ENCODE measurements at places on chromosomes 13 and 19.

GRCh38 chr13:74090869-74091605 lies 43.2 kb downstream of the KLF12 start:
- DNase-seq, result no peak

- DNase-seq, result no peak
These were observed 103.1 kb upstream of the RNF113B start for GRCh38 chr13:98280176-98280510.

DNA sequence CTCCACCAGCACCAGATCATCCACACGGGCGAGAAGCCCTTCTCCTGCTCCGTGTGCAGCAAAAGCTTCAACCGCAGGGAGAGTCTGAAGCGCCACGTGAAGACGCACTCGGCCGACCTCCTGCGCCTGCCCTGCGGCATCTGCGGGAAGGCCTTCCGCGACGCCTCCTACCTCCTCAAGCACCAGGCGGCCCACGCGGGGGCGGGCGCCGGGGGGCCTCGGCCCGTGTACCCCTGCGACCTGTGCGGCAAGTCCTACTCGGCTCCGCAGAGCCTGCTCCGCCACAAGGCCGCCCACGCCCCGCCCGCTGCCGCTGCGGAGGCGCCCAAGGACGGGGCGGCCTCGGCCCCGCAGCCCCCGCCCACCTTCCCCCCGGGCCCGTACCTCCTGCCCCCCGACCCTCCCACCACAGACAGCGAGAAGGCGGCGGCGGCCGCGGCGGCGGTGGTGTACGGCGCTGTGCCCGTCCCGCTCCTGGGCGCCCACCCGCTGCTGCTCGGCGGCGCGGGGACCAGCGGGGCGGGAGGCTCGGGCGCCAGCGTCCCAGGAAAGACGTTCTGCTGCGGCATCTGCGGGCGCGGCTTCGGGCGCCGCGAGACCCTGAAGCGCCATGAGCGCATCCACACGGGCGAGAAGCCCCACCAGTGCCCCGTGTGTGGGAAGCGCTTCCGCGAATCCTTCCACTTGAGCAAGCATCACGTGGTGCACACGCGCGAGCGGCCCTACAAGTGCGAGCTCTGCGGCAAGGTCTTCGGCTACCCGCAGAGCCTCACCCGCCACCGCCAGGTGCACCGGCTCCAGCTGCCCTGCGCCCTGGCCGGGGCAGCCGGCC lies 9.4 kb downstream of the ZNF784 start:
- DNase-seq, result no peak

DNA sequence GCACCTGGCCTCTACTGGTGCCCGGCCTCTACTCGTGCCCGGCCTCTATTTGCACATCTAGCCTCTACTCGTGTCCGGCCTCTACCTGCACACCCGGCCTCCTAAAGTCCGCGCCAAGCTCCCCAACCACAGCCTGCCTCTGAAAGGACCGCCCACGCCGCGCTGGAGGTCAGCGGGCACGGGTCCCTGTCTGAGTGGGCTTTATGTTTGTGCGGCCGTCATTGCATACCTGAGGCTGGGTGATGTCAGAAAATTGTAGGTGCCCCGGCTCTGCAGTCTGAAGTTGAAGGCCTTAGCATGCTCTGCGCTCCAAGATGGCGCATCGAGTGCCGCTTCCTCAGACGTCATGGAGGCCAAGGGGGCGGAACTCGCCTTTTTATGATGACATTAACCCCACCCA lies 1.1 kb downstream of the ZNF135 start:
- no peak for DNase-seq

- no peak for DNase-seq
These were observed 112.4 kb downstream of the KATNAL1 start for GRCh38 chr13:30194906-30195305.

GRCh38 chr13:48210178-48210577 lies 22.8 kb upstream of the ITM2B start:
- DNase-seq, result peak; percentile 49

GRCh38 chr19:17302391-17303166 lies 646 bp downstream of the ABHD8 start:
- DNase-seq, result no peak

DNA sequence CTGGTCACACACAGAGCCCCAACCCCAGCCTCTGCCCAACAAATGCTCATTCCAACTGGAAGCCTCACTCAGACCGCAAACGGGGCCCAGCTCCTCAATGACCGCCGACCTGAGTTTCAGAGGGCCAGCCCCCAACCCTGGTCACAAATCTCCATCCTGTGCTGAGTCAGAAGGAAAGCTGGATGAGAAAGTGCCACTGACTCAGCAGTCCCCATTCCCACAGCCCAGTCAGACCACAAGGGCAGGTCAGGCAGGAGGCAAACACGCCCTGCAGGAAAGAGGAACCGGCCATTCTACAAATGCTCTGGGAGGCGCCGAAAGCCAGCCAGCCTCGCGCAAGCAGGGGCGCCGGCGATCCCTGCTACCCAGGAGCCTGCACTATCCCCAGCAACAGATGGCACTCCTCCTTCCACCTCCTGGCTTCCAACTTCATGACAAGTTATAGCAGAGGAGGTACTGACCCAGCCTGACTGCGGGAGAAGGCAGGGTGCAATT lies 14.1 kb upstream of the PRKD2 start:
- peak; percentile 50 for DNase-seq

DNA sequence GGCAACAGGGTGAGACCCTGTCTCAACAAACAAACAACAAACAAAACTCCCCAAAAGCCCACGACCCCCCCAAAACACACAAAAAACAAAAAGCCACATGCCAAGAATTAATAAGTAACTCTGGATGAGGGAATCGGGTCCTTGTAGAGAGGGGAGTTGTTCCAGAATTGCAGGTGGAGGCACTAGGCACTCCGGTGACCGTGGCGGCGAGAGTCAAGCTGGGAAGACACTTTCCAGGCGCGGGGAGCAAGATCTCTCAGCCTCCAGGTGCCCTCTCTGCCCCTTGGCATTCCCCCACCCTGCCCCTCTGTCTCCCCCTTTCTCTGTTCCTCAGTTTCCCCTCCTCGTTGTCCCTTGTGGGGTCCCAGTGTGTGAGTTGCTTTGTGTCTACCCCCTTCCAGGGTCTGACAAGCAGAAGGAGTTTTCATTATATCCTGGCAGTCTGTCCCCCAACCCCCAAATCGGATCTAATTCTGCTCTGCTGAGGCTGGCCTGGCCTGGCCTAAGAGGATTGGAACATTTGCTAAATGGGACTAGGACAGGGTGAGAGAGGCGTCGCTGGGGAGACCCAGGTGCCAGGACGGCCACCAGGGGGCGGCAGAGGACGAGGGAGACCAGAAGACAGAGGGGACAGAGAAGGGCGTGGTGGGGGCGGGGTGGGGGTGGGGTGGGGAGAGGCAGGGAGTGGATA lies 8.3 kb upstream of the CRX start:
- no peak for DNase-seq

DNA sequence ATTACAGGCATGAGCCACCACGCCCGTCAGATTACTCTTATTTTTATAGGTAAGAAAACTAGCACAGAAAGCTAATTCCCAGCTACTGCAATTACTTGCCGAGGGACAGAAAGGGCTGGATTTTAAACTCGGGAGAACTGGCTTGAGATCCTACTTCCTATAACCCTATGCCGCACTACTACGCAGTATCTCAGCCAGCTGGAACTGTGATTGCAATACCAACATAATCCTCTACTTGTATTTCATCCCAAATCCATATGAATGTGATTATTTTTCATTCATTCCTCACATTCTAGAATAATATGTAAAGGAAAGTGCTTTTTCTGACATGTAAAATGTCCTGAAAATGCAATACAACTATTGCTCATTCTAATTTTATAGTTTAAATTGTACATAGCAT lies 773.8 kb upstream of the GPC6 start:
- no peak for DNase-seq

DNA sequence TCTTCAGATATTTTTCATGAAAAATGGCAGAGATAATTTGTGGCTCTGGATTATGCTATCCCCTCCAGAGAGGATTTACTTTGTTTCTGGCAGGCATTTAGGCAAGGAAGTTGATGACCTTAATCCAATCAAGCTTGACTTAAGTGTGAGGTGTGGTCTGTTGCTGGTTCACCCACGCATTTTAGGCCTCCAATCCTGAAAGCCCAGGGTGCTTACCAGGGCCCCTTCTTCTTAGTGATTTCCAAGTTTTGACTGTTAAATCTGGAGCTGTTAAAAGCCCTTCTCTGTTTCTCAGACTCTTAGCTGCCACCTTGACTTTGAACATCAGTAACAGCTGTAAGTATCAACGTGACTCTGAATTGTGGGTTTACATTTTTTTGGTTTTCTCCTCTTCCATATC lies 161.8 kb downstream of the DNAJC15 start:
- DNase-seq, result no peak

DNA sequence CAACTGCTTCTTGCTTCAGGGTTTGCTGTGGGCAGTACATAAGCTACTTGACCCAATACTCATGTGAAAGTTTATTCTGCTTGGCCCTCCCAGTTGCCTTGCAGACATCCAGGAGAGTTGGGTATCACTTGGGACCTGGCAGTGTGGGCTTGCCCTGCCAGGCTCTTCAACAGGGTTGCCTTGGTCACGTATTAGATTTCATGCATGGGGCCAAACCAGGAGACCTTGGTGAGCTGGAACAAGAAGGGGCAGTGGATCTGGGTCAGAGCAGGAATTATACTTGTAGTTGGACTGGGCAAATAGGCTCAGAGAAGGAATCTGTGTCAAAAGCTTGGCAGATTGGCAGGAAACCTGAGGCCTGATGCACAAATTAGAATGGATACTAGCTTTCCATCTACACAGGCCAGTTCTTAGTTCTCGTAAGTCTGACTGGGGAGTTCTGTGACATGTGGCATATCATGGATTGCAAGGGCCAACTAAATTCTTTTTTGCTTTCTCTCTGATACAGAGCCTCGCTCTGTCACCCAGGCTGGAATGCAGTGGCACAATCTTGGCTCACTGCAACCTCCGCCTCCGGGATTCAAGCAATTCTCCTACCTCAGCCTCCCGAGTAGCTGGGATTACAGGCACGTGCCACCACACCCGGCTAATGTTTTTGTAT lies 192.6 kb upstream of the SERP2 start:
- no peak for DNase-seq

- DNase-seq, result no peak
These were observed 118.5 kb downstream of the IRS2 start for GRCh38 chr13:109667807-109668291.

GRCh38 chr13:97004886-97005285 lies 10.6 kb upstream of the OXGR1 start:
- DNase-seq, result no peak

- DNase-seq, result no peak
These were observed 24.7 kb downstream of the FRY start for GRCh38 chr13:32056316-32056715.

- DNase-seq, result no peak
These were observed 21.6 kb upstream of the WDR88 start for GRCh38 chr19:33110137-33110910.

DNA sequence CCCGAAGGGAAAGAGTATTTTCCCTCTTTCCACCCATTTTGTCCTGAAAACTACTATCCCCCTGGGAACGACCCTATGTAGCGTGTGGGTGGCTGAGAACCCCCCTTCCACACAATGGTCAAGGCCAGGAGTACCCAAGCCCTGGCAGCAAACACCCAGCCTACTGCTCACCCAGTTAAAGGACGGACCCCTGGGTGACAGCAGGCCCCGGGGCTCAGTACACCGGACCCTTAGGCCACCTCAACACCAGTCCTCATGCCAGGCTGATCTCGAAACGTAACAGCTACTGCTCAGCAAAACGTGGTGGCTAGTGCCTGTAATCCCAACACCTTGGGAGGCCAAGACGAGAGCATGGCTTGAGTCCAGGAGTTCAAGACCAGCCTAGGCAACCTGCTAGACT lies 1.4 kb downstream of the ANKRD27 start:
- no peak for DNase-seq

DNA sequence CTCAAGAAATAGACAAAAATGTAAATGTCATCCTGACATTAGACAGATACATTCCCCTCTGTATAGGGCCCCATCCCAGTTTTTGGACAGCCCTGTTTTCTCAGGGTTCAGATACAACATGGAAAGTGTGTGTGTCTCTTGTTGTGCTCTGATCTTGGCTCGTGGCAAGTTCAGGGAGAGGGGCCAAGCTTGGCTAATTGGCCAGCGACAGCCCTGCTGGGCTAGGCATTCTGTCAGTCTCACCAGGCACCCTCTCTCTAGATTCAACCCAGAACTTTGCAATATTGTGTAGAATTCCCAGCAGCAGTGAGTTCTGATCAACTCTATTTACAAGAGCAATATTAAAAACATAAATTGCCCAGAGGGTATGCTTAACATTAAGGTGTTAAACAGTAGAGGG lies 30.1 kb downstream of the MTUS2 start:
- no peak for DNase-seq

DNA sequence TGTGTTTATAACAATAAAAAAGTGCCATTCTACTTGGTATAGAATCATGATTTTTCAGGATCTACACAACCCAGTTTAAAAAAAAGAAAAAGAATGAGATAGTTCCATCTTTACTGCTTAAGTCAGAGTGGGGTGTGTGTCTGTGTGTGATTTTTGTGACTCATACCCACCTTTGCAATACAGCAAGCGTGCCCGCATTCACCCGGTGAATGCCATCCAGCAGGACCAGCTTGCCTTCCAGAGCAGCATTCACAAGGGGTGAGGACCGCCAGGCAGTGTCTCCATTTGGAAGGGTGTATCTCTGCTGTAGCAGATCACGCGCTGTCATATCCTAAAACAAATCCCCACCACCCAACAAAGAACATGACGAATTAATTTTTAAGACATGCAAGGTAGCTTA lies 127.7 kb downstream of the VWA8 start:
- no peak for DNase-seq

DNA sequence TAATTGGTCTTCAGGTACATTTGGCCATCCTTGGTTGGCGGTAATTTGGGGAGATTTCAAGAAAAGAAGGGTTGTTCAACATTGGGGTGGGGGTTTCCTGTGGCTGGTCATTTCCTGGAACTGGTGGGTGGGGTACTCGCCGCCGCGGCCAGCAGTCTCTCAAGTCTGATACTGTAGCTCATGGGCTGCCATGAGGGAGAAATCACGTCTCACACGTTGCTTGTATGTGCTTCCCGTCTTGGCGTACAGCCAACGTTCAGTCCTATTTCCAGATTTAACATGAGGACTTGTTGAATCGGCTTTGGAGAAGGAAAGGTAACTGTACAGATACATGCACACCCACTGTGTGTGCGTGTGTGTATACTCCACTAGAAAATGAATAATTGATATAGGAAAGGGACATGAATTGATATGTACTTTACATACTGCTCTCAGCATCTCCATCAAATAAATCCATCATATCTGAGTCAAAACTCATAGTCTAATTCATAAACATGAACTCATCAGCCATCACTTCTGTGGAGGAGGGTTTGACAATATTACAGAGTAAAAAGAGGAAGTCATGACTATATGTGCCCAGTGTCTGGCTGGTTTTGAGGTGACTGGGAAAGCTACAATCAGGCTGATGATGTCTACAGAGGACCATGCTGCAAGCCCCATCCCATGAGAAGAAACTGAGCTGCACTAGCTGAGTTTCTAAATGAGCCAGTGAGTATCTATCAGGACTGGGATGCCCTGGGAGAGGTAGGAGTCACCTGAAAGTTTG lies 418.1 kb downstream of the TSHZ3 start:
- no peak for DNase-seq
